ENCODE measurements at places on chromosomes 4 and X. TPM values are rescaled to one million over a fixed set of nuclear protein-coding genes. Genes with fewer than 3 reads are reported as not detected.

LNX1 gene
- 11.8 TPM for total RNA-seq

VCX3B gene
- total RNA-seq = not detected

FANCB gene
- total RNA-seq = 0.74 TPM

CTAG1A gene
- total RNA-seq = not detected

AFM gene
- not detected for total RNA-seq

P2RY4 gene
- not detected for total RNA-seq

FGFBP2 gene
- total RNA-seq = 2.9 TPM

ETDB gene
- total RNA-seq = not detected

SPANXA1 gene
- total RNA-seq = not detected

ASB5 gene
- 5.9 TPM for total RNA-seq

Measured in vagina (tissue), 2 donors.